Naive B cell (primary cell): ENCODE measurements at places on chromosomes 11 and 22.
A peak's percentile ranks its signal among the peaks of the same experiment; 100 is the strongest.

DNA sequence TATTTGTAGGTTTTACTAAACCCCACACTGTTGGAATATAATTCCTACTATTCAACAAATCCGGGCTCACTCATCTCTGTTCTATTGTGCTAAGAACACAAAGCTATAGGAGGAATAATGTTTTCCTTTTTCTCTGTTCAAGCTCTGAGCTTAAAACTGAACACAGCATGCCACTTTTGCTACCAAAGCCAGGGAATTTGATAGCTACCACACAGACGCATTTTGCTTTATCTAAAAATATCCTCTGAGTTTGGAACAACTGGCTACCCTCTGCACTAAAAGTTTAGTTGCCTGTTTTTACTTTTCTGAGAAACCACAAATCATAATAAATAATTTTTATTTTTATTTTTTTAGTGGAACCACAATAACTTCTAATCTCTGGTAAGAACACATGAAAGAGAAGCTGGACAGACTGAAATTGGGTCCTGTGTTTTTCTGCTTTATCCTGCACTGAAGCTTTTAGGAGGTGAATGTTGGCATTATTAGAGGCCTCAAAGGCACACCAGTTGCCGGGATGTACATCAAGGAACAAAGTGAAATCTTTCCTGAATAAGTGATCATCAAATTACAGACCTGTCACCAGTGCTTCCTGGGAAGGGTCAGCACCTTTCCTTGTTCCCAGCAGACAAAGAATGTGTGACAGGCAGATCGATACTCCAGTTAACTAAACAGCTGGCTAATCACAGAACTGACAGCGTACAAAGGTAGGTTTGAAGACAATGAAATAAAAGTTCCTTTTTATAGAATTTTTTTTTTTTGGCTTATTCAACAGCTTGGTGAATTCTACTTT, 523.2 kb upstream of the TENM4 start:
- DNase-seq: no peak

- peak; percentile 62 for DNase-seq
Measured at GRCh38 chr22:41447435-41448188, 1.0 kb upstream of the TOB2 start.

DNA sequence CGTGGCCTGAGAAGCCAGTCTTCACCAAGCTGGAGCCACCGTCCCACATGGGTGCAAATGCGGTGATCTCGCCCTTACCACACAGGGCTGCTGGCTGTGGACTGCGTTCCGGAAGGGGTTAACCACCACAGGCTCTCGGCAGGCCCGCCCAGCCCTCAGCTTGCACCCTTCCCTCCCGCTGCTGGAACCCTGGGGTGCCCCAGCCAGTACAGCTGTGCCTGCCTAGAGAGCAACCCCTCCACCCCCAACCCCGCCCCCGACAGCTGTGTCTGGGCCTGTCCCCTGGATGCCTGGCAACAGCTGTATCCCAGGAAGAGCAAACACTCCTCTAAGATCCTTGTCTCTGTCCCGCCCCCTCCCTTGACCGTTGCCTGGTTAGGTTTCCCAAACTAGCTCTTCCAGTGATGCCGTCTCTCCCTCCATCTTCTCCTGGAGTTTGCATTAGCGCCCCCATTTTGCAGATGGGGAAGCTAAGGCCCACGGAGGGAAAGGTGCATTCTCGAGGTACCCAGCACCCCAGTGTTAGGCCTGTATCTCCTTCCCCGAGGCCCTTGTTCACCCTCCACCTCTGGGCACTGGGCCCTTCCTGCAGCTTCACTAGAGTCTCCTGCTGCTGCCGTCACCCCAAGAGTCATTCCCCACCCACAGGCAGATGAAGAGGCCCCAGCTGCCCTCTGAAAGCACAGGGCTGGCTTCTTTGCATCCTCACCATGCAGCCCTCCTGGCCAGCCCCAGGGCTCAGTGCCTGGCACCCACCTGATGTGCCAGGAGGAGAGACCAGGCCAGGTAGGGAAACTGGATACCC, 12.6 kb upstream of the COX8A start:
- no peak for DNase-seq

GRCh38 chr11:113626736-113627135, 79.4 kb downstream of the TMPRSS5 start:
- DNase-seq: no peak

DNA sequence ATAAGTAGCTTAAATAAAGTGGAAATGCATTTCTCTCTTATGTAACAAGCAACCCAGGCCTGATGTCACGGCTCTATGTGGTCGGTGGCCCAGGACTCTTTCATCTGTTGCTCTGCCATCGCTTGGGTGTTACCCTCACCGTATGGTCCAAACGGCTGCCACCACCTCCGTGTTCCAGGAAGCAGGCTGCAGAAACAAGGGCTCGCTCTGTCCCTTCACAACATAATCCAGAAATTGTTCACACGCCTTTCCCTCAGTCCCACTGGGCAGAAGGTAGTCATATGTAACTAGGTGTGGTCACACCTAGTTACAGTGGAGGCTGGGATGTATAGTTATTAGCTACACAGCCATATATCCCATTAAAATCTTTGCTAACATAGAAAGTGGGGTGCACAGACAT, 421.0 kb downstream of the SOX6 start:
- DNase-seq: no peak

DNA sequence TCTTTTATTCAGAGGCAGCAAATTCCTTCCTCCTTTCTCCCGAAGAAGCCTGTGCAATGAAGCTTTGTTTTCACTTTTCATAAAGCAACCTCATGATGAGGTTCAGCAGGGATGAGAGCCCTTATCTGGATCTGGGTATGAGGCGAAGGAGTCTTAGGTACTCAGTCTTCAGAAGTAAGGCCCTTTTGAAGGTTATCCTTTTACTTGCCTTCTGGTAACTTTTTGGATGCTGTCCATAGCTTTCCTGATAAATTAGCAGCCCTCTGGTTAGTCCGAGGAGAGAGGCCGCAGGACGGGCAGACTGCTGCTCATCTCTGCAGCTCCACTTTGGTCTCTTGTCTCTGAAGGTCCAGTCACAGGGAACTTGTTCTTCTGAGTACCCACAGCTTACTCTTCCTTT, 1.1 kb downstream of the TRIM22 start:
- DNase-seq: no peak

- DNase-seq: no peak
Measured at GRCh38 chr22:31891366-31892079, 52.8 kb upstream of the YWHAH start.

DNA sequence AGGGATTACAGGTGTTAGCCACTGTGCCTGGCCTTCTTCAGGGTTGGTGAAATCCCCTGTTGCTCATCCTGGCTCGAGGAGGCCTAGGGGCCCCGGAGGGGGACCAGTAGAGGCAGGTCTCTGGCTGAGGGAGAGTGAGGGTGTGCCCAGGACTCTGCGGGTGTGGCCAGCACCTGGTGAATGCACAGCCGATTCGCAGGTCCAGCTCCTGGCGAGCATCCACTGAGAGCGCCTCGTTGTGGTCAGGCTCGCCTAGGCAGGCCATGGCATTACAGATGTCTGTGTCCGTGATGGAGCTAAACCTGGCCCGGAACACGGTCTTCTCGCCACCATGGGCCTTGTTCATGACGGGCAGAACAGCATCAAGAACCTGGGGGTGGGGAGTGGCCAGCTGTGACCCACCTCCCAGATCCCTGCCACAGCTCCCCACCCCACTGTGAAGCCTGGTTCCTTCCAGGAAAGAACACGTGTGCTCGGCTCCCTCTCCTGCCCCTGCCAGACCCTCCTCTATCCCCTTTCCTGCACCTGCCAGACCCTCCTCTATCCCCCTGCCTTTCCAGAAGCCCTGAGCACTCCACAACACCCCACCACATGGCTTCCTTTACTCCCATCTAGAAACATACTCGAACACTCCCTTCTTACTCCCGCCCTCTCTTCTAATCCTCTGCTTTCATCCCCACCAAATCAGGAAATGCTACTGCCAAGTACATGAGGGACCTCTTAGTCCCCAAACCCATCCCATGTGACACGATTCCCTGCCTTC, 12.4 kb downstream of the TOP3B start:
- DNase-seq: no peak

DNA sequence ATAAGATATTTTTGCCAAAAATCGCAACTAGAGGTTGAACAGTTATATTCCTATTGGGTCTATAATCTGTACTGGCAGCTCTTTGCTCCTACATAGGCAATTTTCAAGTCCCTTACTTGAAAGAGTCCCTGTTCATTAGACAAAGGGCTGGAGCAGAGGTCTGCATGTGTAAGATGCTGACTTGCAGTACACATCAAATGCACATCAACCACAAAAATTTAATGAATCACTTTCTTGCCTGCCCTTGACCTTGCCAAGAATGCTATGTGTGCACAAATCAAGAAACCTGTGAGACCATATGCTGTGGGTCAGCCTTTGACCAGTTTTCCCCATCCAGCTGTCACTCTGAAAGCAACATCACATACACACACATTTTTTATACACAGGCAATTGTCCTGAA, 661.5 kb downstream of the LRRC4C start:
- no peak for DNase-seq

DNA sequence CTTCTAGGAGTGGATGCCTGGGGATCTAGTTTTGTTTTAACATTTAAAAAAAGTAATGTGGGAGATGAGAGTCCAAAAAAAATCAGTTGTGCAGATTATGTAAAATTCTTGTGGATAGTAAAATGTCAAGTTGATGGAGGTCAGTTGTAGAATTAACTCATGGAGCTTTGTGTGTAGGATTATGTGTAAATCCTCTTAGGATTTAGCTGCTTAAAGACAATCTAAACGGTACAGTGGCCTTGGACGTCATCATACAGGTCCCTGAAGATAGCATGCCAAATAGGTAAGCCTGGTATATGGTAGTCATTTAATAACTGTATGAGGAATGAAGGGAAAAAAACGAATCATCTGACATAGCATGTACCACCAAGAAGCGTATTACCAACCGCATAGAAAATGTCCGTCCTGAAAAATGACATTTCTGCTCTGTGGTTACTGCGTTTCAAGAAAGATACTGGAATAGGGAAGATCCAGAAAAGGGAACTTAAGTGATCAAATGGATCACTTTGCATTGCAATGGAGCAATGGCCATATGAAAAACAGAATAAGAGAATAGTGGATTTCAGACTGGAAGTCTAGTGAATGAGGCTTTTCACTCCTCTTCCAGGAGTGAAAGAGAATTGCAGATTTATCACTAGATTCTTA, 61.3 kb downstream of the BCL2L13 start:
- no peak for DNase-seq
